ENCODE measurements at places on chromosomes 6 and 20.

DNA sequence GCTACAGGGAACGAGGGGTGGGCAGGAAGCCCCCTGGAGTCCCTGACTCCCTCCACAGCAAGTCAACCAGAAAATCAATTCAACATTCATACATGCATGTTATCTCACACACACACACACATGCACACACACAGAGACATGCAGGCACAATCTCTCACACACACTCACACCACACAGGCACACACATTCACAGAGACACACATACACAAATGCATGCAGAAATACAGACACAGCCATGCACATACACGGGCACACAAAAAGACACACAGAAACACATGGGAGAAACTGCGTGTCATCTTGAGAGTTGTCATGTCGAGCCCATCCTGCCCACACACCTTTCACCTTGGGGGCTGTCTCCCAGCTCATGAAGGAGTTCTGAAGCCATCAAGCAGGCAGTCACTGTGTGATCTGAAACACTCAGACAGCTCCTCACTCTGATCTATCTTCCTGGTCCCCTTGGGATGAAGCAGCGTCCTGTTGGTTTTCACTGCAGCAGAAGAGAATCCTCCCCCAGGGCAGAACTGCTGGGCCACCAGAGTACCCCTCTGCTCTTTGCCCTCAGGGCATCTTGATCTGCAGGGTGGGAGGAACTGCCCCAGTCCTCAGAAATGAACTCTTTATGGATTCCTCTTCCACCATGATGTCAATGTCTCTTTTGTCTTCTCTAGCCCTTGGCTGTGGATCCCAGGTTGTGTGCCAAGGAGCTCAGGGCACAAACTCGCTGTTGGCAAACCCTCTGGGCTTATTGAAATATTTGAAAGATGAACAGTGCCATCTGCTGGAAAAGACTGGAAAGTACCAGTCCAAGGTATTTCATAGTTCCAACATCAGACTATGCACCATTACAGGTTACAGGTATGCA lies 8.8 kb downstream of the RAET1L start:
- DNase-seq, result peak; percentile 43

DNA sequence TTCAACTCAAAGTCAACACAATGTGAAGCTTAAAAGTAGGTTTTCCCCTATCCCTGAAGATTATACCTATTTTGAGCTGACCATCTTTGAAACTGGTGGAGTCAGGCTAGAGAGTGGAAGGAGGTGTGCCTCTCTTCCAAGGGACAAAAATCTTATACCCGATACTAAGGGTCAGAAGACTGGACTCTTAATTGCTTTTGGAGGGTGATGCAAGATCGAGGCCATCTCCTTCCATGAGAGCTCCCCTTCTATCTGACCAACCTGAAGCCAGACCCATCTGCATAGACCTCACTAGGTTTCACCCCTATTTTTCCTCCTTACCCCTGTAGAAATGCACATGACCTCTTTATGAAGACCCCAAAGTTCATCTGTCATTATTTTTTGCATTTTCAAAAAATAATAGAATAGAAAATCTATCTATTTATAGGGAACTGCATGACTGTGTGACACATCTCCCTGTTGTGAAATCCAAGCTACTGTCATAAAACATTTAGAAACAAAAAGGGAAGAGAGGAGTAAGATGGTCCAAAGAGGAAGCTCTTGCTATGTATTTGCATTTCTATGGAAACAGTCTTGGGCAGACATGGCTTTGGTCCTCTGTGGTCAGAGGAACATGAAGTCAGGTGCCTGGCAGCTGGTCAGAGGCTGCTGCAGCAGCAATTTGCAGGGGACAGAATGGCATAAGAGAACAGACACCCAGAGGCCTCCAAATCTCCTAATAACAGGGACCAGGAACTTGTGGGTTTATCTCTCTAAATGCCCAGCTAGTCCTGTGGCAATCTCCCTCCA lies 349.2 kb downstream of the MAFB start:
- peak; percentile 99 for DNase-seq

GRCh38 chr6:56456785-56457184 lies 185.9 kb downstream of the DST start:
- DNase-seq, result no peak

DNA sequence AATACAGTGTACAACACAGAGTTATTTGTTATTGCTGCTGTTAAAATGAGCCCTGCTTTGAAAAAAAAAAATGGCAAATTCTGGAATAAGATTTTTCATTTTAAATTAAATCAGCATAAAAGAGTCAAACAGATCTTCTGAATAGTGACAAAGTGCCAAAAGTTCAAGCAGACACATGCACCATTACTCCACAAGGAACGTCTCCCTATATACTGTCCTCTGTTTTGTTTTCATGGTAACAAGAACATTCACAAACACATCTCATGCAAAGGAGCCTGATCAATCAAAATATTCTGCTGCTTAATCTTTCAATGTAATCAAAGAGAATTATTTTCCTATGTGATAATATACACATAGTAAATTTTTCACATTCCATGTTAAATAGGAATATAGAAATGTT lies 2.7 kb downstream of the HIVEP2 start:
- no peak for DNase-seq

GRCh38 chr6:100116411-100117194 lies 122.6 kb upstream of the MCHR2 start:
- DNase-seq, result no peak

DNA sequence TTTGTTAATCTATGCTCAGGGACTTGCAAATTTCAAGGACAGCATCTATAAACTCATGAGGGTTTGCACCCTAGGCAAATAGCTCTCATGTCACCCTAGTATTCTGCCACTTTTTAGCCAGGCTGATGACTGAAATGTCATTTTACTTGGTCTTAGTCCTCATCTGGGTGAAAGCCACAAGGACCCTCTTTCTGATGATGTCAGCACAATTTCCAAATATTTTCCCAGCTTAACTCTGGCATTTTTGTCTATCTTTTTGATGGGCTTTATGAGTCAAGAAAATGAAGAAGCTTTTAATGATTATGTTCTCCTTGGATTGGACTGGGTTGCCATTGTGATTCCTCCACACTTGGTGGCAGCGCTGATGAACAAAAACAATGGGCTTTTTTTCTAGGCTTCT lies 420.1 kb upstream of the BTBD3 start:
- DNase-seq, result no peak

DNA sequence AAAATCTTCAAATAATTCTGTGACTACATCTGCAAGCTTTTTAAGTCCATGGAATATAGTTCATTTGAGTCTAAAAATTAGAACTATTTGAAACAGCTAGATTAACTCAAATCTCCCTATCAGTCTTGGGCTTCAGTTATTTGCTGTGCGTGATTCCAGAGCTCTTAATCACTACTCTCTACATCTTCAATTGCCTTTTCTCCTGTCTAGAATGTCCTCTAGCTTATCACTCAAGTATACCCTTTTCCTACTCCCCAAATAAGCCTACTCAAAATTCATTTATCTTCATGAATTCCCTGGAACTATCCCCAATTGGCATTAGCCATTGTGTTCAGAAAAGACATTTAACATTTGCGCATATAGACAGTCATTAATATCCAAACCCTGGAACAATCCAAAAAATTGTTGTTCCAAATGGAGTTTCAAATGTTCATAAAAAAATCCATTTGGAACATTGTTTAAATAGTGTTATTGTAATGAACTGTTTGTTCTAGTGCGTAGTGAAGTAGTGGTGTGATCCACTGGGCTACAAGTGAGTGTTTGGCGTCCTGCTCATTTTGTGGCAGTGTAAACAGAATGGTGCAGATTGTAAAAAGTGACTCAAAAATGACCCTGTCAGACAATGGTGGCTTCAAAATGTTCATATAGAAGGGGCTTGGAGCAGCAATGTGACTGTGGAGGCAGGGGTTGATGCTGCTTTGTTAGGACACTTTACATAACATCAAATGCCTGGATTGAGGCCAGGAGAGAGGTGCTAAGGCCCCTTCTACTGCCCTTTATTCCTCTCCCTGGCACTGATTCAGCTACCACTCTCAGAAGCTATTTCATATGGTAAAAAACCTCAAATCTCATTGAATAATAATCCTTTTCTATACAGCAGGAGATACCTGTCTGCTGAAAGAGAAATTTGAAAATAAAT lies 122.3 kb downstream of the KIF6 start:
- no peak for DNase-seq

- no peak for DNase-seq
These were observed 9.0 kb downstream of the EXOC2 start for GRCh38 chr6:683742-684440.

- no peak for DNase-seq
These were observed 38.7 kb downstream of the PRKN start for GRCh38 chr6:162688751-162689345.

- no peak for DNase-seq
These were observed 204.8 kb downstream of the DTNBP1 start for GRCh38 chr6:15458021-15458459.

DNA sequence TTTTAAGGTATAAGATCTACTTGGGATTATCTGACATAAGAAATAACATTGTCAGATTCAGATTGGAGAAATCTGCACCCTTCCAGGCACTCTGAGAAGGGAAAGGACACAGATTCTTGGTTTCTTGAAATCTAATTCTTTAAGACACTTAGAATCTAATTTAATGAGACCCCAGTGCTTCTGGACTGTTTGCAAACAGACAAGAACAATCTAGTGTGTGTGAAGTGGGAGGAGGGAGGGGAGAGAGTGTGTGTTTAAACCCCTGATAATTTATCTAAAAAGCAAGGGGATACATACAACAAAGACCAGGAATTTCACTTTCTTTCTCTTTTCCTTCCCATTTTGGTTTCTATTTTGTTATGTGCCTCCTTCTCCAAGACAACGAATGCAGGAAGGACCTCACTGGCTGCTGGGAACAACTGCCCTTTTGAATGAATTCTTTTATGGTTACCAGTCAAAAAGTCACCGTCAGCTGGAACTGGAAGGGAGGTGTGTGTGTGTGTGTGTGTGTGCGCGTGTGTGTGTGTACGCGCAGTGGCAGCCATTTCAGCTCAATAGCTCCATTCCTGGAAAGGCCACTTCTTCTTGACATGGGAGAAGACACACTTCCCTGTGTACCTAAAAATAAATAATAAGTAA lies 129.4 kb downstream of the BCAS1 start:
- DNase-seq, result peak; percentile 69

- no peak for DNase-seq
These were observed 106.3 kb downstream of the SCML4 start for GRCh38 chr6:107717781-107718180.

DNA sequence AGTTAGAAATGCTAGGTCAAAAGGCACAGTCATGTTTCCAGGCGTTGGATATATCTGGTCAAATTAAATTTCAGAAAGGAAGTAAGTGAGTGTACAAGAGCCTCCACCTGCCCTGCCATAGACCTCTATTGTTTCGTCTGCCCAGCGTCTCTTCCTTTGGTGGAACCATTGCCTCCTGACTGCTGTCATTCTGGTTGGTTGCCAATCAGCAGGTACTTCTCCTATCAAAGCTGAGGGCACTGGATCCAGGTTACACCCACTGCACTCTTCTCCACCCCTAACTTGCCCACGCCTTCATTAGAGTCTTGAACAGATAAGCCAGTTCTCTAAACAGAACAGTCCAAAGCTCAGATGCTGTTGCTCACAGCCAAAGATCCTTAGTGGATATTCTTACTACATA lies 2.6 kb upstream of the WFDC5 start:
- DNase-seq, result no peak

- no peak for DNase-seq
These were observed 64.9 kb upstream of the BTBD3 start for GRCh38 chr20:11852811-11853210.

- DNase-seq, result peak; percentile 2
These were observed 233.6 kb upstream of the ASCC3 start for GRCh38 chr6:101114703-101115102.

DNA sequence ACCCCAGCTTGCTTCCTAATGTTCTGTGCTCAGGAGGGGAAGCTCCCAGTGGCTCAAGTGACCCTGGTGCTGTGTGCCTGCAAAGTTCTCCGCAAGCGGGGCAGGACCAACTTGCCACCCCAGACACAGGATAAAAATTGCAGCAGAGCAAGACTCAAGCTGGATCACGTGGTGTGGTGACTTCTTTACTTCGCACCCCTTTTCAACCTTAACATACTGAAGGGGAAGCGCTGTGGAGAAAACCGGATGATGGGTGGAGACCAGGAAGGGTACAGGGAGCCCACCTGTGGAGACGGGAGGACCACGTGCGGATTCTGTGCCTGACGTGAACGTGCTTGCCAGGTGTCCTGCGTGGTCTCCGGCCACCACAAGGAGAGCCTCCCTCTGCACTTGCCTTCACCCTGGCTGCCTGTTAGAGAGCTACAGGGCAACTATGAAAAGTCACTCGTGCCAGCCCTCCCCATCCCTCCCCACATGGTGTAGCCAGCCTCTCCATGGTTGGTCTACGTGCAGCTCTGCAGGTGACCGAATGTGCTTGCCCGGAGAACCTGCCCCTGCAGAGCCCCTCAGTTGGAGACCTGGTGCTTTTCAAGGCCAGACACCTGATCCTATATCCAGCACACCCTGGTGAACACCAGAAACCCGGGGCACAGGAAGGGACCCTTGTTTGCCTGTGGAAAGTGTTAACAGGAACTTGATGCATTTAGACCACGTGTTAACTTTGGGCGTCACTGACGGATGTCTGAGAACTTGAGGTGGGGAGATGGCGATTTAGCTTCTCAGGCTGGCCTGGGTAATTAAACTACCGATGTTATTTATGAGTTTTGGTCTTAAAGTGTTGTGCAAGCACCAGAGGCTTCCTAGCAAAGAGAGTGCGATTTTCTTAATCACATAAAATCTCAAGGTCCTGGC lies 23.9 kb upstream of the DACT2 start:
- DNase-seq, result no peak
